Foreskin keratinocyte (primary cell): ENCODE measurements at places on chromosomes 7 and 10. TPM values are rescaled to one million over a fixed set of nuclear protein-coding genes. Genes with fewer than 3 reads are reported as not detected.
A peak's percentile ranks its signal among the peaks of the same experiment; 100 is the strongest.

DNA sequence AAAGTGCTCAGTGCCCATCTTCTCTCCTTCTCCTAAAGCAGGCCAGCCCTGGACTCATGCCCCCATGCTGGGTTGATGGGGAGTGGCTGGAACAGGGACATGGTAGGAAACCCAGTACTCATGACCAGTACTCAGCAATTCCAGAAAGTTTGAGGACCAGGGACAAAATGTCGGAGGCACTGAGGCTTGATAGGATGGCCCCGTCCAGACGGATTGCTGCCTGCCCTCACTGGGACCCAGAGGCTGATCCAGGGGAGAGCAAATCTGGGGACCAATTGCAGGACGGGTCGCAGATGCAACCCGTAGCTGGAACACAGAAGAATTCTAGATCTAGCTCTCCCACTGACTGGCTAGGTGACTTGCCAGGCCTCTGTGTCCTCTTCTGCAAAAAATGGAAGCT lies 5.1 kb downstream of the ZCCHC24 start:
- DNase-seq, result no peak

Gene UBE2H
- 50.2 and 55.0 TPM in 2 replicates for total RNA-seq

GRCh38 chr10:54368984-54369383 lies 432.0 kb downstream of the PCDH15 start:
- no peak for DNase-seq

GRCh38 chr7:70712942-70713341 lies 419.0 kb upstream of the GALNT17 start:
- peak; percentile 67 for DNase-seq

Gene SMO
- total RNA-seq, result 10.9 and 11.4 TPM in 2 replicates

DNA sequence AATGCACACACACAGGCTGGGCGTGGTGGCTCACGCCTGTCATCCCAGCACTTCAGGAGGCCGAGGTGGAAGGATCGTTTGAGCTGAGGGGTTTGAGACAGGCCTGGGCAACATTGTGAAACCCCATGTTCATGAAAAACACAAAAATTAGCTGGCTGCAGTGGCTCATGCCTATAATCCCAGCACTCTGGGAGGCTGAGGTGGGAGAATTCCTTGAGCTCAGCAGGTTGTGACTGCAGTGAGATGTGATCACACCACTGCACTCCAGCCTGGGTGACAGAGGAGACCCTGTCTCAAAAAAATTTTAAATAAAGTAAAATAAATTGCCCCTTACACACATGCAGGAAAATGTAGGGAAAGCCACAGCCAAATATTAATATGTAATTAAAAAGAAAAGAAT lies 44.1 kb downstream of the RNF32 start:
- DNase-seq, result no peak

DNA sequence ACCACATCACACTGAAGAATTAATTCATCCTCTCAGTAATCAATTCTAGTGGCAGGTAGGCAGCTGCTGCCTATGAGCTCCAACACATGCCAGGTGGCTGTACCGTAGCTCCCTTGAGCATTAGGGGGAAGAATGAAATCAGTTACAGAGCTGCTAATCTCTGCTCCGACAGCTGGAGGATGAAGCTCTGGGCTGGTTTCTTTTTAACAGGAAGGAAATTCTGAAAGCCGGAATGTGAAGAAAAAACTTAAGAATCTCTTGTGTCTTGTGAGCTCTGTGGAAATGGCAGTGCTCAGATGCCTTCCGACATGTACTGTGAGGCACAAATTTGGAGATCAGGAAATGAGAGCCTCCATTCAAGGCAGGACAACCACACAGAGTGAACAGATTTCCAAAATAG lies 2.8 kb upstream of the AHCYL2 start:
- no peak for DNase-seq

DNA sequence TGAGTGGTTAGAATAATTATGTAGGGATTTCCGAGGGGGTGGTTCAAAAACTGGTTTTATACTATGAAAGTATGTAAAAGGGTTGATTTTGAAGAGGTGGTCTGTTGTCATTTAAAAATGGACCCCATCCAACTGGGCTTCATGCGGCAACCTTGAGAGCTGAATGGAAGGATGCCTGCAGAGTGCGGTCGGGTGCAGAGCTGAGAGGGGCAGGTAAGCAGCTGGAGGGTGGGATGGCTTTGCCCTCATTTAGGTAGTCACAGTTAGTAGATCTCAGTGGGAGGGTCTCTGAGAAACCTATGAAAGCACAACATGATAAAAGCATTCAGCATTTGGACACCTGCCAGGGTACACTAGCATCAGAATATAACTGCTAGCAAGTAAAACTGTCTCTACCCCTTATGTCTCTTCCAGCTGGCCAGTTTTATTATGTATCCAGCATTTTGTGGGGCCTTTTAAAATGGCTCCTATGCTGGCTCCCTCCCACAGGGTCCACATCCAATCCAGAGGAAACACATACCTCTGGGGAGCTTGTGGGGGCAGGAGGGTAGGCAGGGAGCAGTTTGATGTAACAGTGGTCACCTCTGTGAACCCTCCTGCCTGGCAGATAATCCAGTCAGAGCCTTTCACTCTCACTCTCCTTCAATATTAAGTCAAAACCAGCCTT lies 75.9 kb upstream of the MAGI2 start:
- no peak for DNase-seq

Gene PNLIPRP1
- total RNA-seq, result not detected in 2 replicates

DNA sequence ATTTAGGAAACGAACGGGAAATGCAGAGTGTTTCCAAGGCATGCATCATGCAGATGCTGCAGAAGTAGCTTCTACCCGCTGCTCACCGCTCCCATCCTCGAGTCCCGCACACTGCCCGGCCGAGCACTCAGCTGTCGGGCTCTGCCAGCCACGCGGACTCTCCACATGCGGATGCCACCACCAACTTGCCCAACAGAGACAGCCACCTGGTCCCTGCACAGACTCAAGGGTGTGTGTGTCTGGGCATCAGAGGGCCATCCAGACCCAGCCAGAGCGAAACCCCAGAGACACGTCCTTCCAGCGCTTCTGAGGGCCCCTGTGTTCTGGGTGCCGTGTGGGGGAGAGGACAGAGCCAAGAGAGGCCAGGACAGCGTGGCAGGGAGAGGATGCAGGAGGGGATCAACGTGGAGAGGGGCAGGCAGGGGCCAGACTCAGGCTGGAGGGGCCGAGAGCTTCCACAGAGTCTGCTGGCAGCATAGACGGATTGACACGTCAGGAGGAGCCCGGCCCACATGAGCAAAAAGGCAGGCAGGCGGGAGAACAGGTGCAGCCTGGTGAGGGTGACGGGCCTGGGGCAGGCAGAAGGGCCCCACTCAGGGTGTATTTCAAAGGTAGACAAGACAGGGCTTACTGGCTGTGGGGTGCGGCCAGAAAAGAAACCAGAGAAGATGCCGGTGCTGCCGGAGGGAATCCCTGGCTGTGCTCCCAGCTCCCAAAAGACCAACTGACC lies 18.3 kb downstream of the GPER1 start:
- no peak for DNase-seq

GRCh38 chr10:116241642-116242410 lies 31.2 kb downstream of the GFRA1 start:
- DNase-seq, result no peak

GRCh38 chr10:132634947-132635271 lies 97.3 kb downstream of the INPP5A start:
- DNase-seq, result no peak

DNA sequence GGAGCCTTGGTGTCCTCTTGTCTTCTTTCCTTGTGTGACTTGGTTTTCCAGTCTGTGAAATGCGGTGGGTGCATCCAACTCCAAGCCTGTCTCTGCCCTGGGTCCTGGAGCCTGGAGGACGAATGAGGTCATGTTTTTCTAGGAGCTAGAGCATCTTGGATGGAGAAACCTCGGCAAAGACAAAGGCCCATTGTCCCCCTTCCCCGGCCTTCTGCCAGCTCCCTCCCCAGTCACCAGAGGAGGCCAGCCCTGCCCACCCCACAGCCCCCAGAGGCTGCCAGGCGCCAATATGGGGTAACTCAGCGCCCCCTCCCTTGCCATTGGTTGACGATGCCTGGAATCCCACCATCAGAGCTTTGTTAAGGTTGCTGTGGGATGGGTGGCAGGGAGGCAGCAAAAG lies 40.4 kb downstream of the KCTD7 start:
- no peak for DNase-seq

DNA sequence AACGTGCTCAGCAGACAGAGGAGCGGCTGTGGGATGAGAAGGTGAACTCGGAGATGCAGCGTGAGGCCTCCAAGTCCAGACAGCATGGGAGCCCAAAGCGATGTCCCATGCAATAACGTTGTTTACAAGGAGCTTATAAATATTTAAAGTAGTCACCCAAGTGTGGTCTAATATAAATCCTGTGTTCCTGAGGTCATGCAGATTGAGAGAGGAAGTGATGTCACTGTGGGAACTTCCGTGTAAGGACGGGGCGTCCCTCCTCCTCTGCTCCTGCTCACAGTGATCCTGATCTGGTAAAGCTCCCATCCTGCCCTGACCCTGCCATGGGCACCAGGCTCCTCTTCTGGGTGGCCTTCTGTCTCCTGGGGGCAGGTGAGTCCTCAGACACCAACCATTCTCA lies 94.7 kb upstream of the PRSS58 start:
- DNase-seq, result no peak

DNA sequence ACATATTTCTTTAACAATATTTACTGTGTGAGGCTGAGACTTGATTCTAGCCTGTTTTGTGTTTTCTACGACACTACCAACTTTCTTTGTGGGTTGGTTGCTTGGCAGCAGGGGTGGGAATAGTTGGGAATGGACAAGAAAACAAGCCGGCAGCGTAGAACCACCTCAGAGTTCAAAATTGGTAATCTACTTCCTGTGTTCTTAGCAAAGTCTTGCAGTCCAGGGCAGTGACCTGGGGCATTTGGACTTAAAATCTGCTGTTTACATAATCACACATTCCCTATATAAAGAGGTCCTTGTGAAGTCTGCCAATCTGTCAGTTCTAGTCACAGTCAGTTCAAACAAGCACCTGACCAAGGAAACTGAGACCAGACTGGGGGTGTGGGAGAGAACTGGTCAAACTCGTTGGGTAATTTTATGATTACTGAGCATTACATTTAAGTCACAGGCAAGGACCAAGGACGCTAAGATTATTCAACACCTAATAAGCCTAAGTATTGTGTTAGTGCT lies 167.9 kb downstream of the CPEB3 start:
- no peak for DNase-seq

DNA sequence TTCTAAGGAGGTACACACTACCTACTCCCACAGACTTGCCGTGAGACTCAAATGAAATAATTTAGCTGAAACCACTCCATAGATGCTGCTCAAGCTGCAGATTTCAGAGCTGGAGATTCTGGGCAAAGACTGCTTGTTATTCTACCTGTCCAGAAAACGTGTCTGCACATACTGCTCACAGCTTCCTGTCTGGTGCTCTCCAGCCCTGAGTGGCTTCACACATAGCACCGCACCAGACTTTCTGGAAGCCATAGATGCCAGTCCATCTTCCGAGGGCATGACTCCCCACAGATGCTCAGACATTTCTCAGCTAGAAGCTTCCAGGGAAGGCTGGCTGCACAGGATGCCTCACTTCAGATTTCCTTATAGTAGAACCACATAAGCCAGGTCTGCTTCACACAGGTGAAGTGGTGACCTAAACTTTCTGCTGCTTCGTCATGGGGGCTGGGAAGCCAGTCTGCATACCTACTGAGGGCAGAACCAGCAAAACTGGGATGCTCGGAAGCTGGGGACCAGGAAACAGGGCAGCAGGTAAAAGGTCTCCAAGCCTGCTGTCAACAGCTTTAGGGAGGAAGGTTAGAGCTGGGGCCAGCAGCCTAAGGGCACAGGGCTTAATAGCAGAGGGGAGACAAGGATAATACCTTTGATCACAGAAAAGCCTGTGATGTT lies 18.2 kb downstream of the CCDC6 start:
- no peak for DNase-seq

Gene STEAP4
- total RNA-seq, result 0.03 and 0.04 TPM in 2 replicates

GRCh38 chr7:36650320-36650719 lies 74.0 kb downstream of the AOAH start:
- no peak for DNase-seq

DNA sequence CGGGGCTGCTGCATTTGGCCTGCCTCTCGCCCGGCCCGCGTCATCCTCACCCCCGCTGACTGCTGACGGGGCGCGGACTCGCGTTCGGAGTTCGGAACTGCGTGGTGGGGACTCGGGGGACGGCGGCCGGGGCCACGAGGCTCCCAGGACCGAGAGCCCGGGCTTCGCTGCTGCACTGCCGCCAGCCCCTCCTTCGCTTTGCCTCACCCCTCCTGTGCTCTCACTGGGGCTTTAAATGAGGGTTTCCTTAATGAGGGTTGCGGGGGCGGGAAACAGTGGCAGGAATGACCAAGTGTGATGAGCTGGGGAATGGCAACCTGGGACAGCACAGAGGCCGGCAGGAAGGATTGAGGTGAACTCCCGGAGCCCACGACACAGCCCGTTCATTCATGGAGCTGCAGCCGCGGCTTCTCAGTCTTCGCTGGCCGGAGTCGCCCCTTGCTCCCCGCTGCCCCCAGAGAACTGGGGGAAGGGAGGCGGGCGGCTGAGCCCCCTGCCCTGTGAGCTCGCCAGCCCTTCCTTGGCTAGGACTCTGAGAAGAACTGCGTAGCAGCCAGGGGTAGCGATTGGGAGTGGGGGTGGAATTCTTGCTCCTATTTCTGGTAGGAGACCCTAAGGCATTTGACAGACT lies 1.5 kb upstream of the LRRC4 start:
- DNase-seq, result no peak

DNA sequence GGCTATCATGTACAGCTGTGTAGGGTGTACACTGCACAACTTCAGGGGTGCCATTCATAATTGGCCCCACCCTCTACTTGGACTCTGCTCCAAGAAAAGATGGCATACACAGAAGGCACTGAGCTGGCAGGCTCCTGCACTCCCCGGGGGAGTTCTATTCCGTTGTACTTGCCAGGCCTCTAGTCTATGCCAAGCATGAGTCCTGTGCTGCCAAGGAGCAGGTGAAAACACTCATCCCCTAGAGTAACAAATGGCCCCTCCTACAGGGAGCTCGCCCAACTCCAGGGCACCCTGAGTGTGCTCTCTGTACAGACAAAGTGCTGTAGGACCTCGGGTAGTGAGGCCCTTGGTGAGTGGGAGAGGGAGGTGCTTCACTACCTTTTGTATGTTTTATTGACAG lies 127.2 kb downstream of the SLIT1 start:
- DNase-seq, result no peak

- no peak for DNase-seq
Observed at GRCh38 chr10:116978901-116979300, 26.1 kb downstream of the SHTN1 start.

Gene VSTM4
- not detected in 2 replicates for total RNA-seq

- DNase-seq, result no peak
Observed at GRCh38 chr10:47325303-47326291, 3.3 kb downstream of the GDF2 start.

Gene HACD1
- total RNA-seq, result 20.2 and 22.1 TPM in 2 replicates

DNA sequence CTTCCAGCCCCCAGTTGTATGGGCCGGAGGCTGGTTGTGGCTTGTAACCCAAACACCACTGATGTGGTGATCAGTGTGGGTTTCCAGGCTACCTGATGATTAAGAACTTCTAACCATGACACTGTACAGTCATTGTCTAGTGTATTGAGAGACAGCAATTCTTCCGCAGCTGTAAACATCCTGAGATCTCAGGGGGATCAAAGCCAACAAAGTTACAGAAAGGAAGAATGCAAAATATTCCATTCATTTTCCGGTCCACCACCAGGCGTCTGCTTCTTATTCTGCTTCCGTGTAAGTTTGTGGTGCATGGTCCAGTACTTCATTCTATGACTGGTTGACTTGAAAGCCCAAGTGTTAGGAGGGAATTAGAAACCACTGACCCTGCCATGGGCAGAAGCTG lies 10.3 kb upstream of the GLI3 start:
- no peak for DNase-seq

Gene KNDC1
- 0.03 and 0.04 TPM in 2 replicates for total RNA-seq

- no peak for DNase-seq
Observed at GRCh38 chr10:115001506-115002381, 63.7 kb downstream of the TRUB1 start.

GRCh38 chr10:126691456-126691855 lies 21.0 kb upstream of the C10orf90 start:
- DNase-seq, result no peak
